ENCODE measurements at places on chromosomes 6 and 20.

GRCh38 chr6:125668071-125668470 lies 81.4 kb upstream of the HEY2 start:
- no peak for DNase-seq

DNA sequence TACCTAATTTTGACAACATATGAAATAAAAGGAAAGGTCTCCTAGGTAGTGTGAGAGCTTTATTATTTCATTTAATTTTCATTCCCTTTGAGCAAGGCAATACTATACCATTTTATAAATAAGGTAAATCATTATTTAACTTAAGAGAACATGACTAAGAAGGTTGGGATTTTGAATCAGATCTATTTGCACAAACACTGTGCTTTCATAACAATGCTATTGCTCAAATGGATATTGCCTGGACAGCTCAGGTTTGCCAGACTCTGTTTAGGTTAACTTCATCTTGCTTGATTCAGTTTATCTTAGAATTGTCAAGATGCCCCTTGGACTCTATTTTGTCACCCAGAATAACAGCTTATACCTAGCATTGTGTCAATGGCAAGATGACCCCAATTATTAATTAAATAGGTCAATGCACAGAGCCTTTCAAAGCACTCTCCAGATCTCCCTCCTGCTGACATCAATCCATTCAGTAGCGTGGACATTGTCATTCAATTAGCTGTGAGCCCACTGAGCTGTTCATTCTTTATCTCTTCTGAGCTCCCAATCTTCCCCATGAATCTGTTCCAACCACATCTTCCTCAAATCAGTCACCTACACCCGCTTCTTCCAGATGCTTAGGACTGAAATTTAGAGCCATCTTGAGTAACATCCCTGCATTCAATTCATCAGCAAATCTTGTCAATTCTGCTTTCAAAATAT lies 42.1 kb upstream of the TMEM30A start:
- no peak for DNase-seq

DNA sequence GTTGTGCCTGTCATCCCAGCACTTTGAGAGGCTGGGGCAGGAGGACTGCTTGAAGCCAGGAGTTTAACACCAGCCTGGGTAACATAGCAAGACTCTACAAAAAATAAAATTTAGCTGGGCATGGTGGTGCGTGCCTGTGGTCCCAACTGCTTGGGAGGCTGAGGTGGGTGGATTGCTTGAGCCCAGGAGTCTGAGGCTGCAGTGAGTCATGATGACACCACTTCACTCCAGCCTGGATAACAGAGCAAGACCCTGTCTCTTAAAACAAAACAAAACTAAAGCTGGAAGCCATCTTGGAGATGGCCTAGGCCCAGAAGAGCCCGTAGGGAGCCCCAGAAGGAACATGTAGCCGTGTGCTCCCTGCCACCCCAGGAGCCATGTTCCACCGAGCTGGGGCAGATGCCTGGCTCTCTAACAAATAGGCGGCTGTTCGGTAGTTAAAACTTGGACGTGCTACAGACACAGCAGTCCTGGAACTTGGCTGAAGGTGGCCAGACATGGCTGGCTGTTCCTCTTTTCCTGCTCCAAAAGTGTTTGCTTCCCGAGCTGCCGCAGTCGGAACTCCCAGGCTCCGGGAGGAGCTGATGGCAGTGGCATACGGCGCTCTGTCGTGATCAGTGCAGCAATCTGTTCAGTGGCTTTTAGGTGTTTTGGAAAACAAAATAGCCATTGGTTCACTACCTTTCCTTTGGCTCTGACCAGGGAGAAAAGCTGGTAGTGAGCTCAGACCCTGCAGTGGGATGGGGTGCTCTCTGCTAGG lies 37.0 kb downstream of the DYNLT1 start:
- no peak for DNase-seq

DNA sequence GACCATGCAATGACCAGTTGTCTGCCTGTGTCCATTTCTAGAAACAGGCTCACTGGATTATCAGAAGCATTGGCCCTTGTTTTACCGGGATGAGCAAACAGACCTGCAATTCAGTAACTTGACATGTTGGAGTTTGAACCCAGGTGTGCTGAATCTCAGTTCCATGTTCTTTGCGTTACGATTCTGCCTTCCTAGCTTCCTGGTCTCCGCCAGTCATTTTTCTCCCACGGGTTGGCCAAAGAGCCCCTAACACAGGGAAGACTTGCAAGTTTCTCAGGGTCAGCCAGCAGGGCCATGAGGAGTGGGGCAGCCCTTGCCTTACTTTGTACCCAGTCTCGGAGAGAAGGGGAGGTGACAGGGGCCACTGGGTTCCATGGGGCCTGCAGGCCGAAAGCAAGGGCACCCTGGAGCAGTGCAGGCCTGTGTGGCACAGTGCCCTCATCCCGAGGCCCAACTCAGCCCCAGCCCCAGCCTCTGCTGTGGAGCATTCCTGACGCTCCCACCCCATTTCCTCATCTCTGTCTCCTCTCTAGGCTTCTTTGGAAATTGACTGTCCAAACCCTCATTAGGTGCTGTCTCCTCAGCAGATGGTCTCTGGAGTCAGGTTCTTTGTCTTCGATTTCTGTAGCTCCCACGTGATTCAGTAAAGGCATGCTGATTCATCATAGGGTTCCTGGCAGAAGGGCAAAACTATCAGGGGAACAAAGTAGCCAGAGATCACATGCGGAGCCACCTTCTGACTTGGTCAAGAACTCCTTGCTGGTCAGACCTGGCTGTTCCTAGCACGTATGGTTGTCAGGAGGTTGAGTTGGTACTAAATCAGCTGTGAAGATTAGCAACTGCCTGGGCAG lies 23.6 kb downstream of the CDS2 start:
- no peak for DNase-seq

DNA sequence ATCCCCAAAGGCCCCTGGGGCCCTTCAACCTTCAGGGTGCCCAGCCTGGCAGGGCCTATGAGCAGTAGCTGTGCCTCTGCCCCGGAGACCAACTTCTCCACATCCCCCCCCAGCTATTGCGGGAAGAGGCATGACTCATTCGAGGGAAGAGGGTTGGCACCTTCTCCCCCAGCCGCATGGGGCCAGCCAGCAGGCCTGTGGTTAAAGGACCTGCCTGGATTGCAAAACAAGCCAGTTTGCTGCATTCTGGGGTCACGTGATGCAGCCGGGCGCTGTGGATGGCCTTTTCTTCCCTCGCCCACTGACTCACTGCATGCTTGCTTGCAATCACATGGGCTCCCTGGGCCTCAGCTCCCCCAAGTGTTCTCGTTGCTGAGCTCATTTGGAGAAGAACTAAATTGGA lies 182.5 kb downstream of the MAFB start:
- peak; percentile 89 for DNase-seq

- DNase-seq: no peak
Measured at GRCh38 chr6:137352859-137353258, 133.7 kb upstream of the IFNGR1 start.

- no peak for DNase-seq
Measured at GRCh38 chr6:31920811-31921210, 6.7 kb upstream of the C2 start.

DNA sequence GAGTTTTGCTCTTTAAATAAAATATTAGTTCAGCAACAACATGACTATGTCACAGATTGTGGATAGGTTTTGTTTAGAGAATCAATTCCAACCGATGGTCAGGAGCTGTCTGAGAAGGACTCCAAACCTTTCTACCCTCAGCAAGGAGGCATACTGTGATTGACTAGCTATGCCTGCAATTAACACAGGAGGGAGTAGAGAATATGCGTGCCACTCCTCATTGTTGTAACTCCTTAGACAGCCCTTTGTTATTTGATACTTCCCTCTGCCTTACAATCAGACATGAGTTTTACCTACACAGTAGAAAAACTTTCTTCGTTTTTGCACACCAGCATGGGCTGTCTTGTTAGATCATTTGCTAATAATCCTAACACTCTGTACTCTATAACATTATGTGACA lies 796.5 kb downstream of the PRIM2 start:
- no peak for DNase-seq

DNA sequence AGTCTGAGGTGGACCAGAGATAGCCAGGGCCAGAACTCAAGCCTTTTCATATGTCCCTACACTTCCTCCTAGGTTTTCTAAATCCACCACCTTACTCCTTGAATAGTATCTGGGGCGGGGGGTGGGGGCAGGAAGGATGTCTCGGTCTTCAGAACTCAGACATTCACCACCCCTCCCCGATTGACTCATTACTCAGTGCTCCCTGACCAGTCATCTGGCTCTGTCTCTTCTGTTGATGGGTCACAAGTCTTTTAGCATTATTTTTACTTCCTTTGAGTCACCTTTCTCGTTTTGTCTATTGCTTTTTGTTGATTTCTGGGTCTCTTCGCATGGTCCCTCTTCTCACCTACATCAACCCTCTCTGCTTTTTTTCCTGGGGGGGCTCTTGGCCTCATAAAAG lies 23.3 kb downstream of the NOX3 start:
- no peak for DNase-seq

- DNase-seq: no peak
Measured at GRCh38 chr6:43604174-43604573, 24.9 kb downstream of the GTPBP2 start.

DNA sequence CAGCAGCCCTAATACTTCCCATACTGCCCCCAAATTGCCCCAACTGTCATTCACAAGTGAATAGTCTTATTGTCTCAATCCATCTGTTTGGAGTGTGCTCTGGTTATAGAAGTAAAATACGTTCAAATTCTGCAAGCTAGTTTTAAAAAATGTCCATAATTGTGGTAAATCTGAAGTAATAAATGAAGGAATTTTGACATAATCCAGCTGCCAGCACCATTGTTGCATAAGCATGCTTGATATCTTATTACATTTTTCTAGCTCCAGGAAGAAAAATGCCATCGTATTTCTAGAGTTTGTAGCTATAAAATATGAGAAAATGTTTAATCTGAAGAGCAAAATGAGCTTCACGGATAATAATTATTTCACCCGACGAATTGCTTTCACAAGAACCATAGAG lies 664.7 kb downstream of the RFPL4B start:
- no peak for DNase-seq

DNA sequence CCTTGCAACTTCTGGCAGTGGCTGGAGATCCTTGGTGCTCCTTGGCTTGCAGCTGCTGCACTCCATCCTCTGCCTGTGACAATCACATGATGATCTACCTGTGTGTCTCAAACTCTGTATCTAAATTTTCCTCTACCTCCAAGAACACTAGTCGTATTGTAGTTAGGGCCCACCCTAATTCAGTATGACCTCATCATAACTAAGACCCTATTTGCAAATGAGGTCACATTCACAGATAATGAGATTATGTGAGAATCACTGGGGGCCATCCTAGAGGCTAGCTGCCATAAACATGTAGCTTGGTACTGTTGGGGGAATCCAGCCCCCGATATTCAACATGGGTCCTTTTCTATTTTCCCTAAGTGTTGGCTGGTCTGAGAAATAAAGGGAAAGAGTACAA lies 183.0 kb upstream of the SMLR1 start:
- DNase-seq: no peak

DNA sequence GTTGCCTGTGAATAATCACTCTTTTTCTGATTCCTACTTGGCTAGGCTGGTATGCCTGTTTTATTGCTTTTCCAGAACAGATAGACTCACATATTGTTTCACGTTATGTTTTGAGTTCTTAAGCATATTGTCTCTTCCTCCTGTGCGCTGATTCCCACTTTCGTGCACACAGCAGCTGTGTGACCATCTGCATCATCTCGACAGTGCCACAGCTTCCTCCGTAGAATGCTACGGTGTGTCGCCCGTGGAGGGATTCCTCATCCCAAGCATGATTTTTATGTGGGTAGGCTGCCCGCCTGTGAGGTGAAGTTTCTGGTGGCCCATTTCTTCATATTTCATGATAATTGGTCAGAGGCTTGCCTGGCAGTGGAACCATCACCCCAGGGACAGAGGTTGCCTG lies 31.8 kb downstream of the PLCB4 start:
- DNase-seq: no peak

- no peak for DNase-seq
Measured at GRCh38 chr6:20211941-20212391, 303 bp downstream of the MBOAT1 start.

DNA sequence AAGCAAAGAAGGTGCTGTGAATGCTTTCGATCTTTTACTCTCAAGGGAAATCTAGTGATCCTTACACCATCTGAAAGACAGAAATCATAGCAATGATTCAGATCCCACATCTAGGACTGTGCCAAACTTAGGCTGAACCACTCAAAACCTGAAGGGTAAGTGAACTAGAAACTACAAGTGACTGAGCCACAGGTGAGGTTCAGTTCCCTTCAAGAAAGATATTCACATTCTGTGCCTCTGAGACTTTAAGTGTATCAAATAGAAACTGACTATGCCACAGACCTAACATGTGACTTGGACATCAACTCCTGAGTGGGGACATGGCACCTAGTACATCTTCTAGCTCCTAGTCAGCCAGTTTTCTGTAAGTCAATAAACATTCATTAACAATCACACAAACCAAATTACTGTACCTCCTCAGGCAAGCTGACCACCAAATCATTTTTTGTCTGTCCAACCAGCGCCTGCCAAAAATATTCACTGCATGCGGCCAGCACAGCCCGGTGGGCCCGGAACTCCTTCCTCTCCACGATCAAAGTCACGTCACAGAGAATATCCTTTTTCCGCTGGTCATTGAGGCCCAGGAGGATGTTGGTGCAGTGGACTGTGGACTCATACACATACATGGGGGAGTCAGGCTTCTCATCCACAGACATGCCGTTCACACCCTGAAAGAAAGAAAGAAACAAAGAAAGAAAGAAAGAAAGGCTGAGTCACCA lies 114.1 kb downstream of the GJA10 start:
- no peak for DNase-seq

- no peak for DNase-seq
Measured at GRCh38 chr6:161301338-161301737, 27.5 kb upstream of the AGPAT4 start.

DNA sequence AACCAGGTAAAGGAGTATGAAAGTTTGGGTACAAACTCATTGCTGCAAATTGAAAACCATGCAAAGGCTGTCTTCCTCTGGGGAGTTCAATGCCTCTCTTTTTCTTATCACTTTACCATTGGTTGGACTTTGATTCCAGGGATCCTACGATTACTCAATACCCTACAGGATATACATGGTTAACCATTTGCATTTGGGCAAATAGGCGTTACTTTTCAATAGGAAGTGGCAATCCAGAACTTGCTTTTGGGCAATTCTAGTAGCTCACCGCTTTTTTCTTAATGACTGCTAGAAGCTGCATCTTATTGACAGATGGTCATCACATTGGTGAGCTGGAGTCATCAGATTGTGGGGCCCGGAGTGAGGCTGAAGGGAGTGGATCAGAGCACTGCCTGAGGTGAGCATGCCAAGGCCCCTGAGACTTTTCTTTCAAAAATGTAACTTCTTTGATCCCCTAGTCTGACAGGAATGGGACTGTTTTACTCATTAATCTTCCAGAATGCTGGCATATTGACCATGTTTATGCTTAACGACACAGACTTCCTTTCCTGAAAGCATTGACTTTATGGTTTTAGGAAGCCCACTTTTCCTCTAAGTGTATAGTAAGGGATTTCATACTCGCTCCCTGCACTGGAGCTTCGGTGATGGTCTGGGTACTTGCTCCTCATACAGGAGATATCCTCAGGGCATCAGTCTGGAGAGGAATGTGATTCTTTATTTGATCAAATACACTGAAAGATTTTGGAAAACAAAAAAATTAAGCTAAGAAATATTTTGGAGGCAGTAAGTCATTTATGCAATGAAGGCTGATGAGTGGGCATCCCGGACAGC lies at the start of gene CCR6:
CCR6 (plus strand) TSS at position 270 of the 831 bp plus-strand sequence. CDS start 13,039 bp downstream, outside the sequence.
- no peak for DNase-seq

All from BJ (cell line).